IMR-90 (cell line): ENCODE measurements at places on chromosomes 5 and 9. TPM values are rescaled to one million over a fixed set of nuclear protein-coding genes. Genes with fewer than 3 reads are reported as not detected.

The DMGDH gene
- total RNA-seq, result under 0.01 and 0.18 TPM in 2 replicates

The CCNJL gene
- 2.0 and 2.8 TPM in 2 replicates for total RNA-seq

The SPAAR gene
- total RNA-seq, result 0.18 and 0.28 TPM in 2 replicates

The ABLIM3 gene
- total RNA-seq, result 33.3 and 34.2 TPM in 2 replicates

The CDX1 gene
- 0.18 TPM in 1 of 2 replicates, not detected in the other for total RNA-seq

The SCGB3A1 gene
- not detected in 2 replicates for total RNA-seq

The ADCY2 gene
- not detected in 2 replicates for total RNA-seq

The IL5 gene
- total RNA-seq, result not detected in 2 replicates

The NPDC1 gene
- total RNA-seq, result 2.7 and 2.8 TPM in 2 replicates

The PRR7 gene
- 1.1 TPM in 2 replicates for total RNA-seq

The CTSL gene
- 57.0 and 89.7 TPM in 2 replicates for total RNA-seq

The GMCL2 gene
- total RNA-seq, result not detected in 2 replicates
